ENCODE measurements at places on chromosomes 3 and 15.
A peak's percentile ranks its signal among the peaks of the same experiment; 100 is the strongest.

- no peak for DNase-seq
Observed at GRCh38 chr3:129176051-129176450, 7.6 kb downstream of the CNBP start.

GRCh38 chr15:65311760-65312159 is 7.3 kb downstream of the RNU5B-1 start:
- no peak for DNase-seq

DNA sequence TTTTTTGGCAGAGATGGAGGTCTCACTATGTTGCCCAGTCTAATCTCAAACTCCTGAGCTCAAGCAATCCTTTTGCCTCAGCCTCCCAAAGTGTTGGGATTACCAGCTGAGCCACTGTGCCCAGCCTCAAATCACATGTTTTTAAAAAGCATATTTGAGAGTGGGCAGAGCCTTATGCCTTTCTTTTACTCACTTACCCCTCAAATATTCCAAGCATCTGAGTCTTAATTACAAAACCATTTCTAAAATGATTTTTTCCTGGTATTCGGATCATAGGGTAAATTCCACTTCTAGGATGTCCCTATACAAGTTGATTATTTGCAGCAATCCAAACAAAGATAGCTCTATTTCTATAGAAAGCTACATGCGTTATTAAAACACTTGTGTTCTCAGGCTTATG is 106.1 kb downstream of the RFTN1 start:
- DNase-seq: no peak

DNA sequence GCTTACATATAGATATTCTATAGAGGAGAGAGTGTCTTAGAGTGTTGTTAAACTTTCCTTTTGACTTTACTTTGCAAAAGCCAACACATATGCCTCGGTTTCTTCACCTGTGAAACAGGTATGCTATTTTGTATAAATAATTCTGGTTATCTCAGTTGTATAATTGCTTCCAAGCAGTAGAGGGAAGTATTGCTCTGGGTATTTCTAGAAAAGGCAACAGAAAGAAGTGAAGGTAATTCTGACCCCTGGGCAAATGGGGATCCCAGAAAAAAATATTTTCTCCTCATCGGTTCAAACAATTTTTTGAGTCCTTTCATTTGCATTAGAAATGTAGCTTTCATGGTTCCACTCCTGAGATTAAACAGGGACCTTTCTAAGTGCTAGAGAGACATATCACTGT is 216.5 kb upstream of the SEMA6D start:
- DNase-seq: no peak

DNA sequence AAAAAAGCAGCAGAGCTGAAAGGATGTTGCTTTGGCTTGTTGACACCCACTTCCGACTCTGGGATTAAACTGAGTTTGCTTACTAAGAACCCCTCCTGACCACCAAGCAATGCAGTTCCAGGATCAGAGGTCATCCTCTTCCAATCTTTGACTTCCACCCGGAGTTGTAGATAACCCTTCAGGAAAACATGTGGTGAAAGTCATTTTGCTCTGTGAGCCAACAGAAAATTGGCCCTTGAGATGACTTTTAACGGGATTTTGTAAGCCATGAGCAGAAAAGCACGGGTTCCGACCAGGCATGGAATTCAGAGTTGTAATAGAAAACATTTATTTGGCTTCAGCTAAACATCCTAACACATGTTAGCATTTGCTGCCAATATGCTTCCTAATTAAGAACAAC is 171.6 kb upstream of the NR2F2 start:
- DNase-seq: no peak

DNA sequence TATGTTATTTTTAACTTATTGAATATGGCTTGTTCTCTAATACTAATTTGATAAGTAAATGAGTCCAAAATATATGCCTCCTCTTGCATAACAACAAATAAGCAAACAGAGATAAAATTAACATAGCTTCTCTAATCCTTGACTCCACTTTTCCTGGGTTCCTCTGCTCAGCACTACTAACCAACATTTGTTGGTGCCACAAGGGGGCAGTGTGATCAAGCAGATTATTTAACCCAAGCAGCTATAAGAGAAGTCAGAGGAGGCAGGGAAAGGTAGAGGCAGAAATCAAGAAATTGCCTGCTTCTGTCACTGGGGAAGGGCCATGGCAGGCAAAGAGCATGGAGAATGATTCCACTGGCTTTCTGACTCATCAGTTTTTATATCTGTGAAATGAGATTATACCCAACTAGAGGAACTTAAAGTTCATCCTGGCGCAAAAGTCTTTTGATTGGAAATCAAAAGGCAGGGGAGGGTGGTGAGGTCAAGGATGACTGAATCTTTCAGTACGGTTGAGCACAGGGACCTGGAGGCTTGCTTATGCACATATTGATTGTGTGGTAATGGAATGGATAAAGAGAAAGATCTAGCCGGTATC is 152.2 kb downstream of the IGSF11 start:
- peak; percentile 77 for DNase-seq

GRCh38 chr3:31469385-31469784 is 63.3 kb upstream of the STT3B start:
- no peak for DNase-seq

DNA sequence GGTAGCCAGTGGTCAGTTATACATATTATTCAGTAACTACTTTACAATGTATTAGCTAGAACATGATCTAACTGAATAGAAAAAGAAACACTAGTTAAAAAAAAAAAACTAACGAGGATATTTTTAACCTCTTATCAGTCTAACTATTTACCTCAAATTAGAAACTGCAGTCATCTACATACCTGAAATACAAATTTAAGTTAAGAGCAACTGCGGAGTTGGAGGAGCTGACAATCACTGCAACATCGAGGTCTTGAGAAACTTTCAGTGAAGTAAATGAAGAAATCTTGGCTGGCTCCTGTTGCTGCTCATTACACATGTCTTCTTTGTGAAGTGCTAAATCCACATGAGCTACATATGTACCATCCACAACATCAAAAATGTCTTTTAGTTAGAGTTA is 6.5 kb downstream of the SPG11 start:
- DNase-seq: no peak

GRCh38 chr3:136346486-136346885 is 96.3 kb downstream of the PCCB start:
- DNase-seq: no peak

DNA sequence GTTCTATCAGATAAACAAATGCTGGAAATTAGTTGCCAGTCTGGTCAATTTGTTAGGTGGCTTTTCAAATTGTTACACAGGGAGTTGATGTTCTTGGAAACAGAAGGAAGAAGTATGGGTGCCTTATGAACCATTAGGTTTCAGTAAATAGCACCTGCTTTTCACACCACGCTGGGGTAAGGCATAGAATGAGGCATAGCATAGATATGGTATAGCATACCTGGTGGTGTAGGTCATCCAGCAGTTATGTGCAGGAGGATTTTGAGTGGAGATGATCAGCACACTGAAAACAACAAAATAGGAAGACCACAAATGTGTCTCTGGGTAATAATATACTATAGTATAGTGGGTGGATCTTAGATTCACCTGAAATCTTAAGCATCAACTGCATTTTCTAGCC is 121.4 kb downstream of the GMPS start:
- DNase-seq: no peak

- DNase-seq: no peak
Observed at GRCh38 chr3:134956844-134957243, 161.8 kb downstream of the EPHB1 start.

GRCh38 chr3:57128826-57129667 is 36.1 kb downstream of the IL17RD start:
- DNase-seq: no peak

DNA sequence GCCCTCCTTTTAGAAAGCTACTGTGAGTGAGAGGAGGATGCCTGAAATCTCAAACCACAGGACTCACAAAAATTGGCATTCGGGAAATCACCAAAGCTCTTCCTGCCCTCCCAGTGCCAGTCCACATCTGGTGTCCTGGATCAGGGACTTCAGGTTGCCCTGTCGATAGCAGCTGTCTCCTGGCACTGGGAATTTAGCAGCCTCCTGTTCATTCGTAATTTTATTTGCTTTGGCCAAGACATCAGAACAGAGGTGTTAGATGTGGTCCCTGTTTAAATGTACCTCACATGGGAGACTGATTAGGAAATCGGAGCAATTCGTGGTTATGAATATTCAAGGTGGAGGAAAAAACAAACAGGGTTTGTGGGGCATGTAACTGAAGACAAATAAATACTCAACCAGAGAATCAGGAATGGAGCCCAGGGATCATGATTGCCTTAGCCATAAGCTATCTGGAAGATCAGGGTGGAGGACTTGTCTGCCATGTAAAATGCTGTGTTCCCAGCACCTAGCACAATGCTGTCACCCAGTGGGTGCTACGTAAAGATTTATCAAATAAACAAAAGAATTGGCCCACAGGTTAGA is 265.2 kb upstream of the PROK2 start:
- DNase-seq: no peak

DNA sequence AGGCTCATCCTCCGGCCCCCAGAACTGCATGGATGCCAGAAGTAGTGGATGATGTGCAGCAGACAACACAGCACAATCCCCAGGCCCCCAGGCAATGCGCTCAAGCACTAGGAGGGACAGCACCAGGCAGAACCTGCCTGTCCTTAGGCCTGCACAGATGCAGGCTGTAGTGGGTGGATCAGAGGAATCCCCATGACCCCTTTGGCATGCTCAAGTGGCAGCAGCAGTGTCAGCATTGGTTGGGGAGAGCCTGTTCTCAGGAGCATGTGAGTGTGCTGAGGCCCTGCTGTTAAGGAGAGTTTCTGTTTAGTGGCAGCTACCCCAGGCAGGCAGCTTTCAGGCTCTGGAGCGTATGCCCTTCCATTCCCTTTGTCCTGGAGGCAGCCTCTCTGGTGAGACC is 25.1 kb upstream of the CD200R1L start:
- no peak for DNase-seq

DNA sequence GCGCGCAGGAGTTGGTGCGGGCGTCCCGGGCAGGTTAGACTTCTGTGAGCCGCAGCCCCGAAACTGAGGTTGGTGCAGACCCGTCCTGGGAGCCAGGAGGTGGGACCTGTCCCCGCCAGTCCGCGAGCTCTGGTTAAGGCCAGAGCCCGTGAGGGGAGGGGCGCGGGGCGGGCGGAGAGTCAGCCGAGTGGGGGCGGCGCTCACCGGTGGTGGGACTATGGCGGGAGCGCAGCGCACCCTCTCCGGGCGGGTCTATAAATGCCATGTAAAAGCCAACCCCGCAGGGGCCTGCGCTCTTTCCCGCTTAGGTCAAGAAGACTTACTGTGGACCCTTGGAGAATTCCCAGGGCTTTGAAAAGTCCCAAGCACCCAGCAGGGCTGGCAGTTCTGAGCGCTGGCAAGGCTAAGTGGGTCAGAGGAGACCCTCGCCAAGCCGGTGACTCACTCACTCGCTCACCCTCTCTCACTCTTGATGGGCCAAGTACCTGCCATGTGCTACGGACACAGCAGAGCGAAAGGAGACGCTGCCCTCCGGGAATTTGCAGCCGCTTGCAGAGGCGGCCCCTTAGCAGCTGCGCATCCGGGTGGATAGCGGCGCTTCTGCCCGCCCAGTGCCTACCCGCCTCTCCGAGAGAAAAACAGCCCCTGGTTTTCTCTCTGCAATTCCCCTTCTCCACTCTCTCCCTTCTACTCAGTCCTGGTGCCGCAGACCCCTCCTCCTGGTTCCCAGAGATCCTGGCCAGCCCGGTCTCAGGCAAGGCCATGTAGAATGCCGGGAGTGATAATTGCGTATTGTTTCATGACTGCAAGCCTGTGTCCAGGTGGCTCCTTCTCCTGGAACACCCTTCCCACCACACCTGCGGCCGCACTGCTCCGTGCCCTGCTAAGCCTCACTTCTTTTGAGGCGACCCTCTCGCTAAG is at the start of gene ALDH1L1:
TSS of gene ALDH1L1 (minus strand) at position 110 of the 921 bp plus-strand sequence. CDS start 19,607 bp downstream, outside the sequence.
- peak; percentile 74 for DNase-seq

- peak; percentile 37 for DNase-seq
Observed at GRCh38 chr3:127970966-127971592, 56.0 kb downstream of the KBTBD12 start.

- DNase-seq: no peak
Observed at GRCh38 chr3:71537211-71537611, 46.3 kb downstream of the FOXP1 start.

GRCh38 chr3:125137358-125138033 is 75.1 kb downstream of the SLC12A8 start:
- DNase-seq: no peak

GRCh38 chr3:37132334-37132733 is 42.0 kb downstream of the LRRFIP2 start:
- no peak for DNase-seq

GRCh38 chr15:27119695-27120266 is 148.8 kb downstream of the GABRG3 start:
- DNase-seq: no peak

GRCh38 chr15:36438499-36438898 is 140.9 kb upstream of the CDIN1 start:
- no peak for DNase-seq

DNA sequence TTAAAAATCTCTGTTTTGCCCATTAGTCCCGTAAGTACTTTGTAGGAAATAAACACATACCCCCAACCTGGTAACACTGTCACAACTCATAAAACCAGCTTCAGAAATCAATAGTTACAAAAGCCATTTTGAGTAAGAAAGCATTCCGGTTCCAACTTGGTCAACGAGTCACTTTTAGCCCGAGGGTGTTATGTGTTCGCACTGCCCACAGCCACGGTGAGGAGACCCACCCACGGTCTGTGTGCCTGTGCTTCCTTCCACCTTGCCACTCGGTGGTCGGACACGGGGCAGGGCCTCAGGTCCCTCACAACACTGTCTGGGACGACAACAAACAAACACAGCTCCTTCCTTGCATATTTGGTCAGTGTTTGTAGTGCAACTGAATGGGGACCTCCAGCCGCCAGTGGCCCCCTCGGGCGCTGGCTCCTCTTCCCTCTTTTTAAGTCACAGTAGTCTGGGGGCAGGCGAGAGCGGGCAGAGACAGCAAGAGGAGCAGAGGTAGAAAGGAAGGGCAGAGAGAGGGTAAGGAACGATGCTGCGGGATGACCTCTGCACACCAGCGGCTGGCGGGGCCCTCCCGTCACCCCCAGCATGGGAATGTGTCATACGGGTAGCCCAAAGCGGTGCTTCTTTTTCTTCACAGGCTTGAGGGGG is 5.2 kb upstream of the MUSTN1 start:
- no peak for DNase-seq

Measured in putamen (tissue), 1 donor.